ENCODE measurements at places on chromosomes 3 and 15.

GRCh38 chr3:183975981-183976662, 41.6 kb downstream of the ABCC5 start:
- DNase-seq = no peak

DNA sequence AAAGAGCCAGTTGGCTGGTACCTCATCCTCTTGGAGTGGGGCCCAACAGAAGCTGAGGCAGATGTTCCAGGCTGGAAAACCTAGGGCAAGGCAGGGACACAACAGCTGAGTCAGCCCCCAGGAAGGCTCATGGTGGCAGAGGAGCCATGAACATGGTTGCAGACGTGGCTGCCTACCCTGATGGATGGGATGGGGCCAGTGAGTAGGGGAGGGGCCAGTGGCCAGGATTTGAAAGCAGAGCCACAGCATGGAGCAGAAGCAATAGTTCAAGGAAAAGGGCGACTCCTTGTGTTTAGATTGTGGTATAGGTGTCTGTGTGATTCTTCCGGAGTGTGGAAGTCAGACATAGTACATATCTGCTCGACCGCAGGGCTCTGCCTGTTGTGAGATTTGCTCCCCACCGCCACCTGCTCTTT, 24.2 kb downstream of the PXYLP1 start:
- no peak for DNase-seq

DNA sequence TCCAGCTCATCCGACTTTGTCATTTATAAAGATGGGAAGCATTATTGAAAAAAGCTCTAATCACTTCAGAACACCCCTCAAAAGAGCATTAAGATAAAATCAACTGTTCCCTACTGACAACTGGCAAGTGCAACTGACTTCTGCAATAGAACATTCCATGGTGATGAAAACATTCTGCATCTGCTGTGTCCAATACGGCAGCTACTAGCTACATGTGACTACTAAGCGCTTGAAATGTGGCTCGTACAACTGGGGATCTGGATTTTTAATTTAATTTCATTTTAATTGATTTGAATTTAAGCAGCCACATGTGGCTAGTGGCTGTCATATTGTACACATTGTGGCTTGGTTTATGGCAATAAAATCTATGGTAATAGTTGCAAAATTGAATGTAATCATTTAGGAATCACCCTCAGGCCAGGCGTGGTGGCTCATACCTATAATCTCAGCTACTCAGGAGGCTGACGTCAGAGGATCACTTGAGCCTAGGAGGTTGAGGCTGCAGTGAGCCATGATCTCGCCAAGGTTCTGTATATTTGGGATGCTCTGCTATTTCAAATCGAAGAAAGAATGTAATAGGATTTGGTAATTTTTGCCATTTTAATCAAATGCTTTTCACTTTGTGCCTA, 390.3 kb downstream of the GABRB3 start:
- DNase-seq = no peak

DNA sequence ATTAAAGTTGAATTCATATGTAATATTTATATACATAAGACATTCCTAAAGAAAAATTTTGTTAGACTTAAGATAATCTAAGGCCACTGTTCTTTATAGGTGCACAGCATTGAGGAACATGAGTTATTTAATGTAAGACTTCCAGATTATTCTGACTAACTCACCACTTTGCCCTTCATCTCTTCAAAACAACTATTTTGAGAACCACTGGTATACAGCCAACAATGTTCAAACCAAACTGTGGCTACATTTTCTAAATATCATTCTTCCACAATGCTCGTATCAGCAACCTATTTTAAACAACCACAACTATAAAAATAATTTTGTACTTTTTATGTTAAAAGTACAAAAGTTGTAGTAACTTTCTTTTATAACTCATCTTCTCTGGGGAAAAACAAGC, 199.8 kb upstream of the ALCAM start:
- DNase-seq = no peak

DNA sequence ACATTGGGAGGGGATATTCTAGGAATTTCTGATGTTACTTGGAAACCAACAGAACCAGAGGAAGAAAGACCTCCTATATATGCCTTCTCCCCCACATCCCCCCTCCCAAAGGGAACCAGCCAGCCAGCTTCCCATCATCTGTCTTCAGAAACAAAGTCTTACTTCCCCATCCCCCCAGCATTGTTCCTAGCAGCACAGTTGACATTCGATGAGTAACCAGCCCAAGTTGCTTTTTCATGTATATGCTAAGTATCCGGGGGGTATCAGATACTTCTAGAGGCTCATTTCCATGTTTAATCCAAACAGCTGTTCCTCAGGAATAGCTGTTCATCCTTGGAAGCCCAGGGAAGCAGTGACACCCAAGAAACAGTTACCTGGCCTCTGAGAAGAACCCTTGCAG, 16.0 kb downstream of the RMDN3 start:
- no peak for DNase-seq

DNA sequence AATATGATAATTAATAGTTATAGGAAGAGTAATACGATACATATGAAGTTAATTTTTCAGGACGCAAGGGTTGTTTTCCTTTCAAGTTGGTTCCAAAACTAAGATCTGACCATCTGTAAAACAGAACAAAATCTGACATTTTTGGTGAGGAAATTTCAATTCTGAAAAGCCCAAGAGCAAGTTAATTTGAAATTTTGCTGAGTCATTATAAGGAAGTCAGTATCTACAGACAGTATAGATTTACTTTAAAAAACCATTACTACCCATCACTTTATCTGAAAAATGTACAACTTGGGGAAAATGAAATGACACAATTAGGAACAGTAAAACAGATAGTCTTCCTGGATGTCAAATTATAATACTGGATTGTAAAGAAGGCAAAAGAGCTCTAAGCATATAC, 12.5 kb downstream of the INTS14 start:
- no peak for DNase-seq

DNA sequence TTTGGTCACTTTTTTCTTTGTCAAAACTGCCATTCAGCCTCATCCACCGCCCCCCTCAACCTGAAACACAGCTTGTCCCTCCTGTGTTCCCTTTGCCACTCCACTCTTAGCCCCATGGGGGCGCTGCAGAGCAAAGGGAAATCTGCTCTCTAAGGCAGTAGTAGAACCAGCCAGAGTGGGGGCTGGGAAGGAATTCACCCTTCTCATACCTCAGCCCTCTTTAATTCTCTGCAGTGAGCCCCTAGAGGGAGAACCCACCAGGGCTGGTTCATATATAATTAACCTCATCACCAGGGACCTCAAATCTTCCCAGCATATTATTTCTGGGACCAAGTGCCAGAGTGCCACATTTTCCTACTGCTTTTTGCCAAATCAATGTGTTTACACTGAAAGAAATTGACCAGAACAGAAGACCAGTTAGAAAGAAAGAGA, 2.8 kb upstream of the BCL6 start:
- DNase-seq = peak; percentile 87

GRCh38 chr3:189267981-189268613, 96.3 kb downstream of the TPRG1 start:
- no peak for DNase-seq

DNA sequence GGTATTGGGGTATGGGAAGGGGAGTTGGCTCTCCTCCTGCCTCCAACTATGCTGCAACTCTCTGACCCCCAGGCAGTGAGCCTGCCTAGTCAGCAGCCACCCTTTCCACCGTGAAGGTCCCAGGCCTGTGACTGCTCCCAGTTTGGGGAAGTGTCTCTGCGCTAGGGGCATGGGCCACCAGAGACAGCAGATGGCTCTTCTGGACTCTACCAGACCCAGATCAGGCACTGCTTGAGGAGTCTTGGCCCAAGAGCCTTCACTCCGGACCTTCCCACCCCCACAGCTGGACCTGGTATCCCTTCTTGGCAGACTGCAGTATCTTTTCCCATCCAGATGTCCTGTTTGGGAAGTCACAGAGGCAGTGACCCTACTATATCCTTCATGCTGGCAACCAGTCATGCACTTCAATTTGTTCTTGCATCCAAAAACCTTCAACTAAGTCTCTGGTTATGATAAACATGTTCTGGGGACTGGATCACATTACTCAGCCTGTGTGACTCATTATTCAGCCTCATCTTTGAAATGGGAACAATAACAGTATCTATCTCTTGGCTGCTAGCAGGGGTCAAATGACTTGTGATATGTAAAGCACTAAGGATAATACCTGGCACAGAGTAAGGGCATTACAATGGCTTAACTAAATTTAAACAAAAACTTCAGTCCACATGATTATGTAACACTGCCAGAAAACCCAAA, 62.7 kb downstream of the POMGNT2 start:
- DNase-seq = no peak

GRCh38 chr3:155293516-155293915, at the start of gene STRIT1:
STRIT1 (minus strand) TSS chr3:155293683.
- no peak for DNase-seq

DNA sequence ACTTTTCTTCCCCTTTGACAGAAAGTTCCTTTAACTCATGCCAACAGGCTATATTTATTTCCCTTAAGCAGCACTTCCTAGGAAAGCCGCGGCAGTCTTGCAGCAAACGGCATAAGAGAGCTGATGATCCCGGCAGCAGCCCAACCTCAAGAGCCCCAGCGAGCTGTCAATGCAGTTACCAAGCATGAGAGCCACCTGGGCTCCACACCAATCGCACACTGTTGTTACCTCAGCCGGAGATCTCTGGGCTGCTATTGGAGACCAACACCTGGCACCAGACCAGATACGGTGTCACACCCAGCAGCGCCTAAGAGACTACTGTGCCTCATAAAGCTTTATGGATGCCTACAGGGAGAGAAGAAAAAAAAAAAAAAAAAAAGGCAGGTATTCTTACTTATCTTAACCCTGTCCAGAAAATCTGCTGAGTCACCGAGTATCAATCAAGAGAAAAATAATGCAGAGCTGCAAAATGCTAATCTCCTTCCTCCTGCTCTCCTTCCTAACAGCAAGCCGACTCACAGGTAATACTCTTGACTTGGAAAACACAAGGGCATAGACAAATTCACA, 11.7 kb downstream of the ABCC5 start:
- DNase-seq = no peak

- no peak for DNase-seq
Observed at GRCh38 chr3:176296066-176296597, 901.1 kb downstream of the TBL1XR1 start.

GRCh38 chr15:90701048-90701447, 16.1 kb upstream of the BLM start:
- DNase-seq = no peak

DNA sequence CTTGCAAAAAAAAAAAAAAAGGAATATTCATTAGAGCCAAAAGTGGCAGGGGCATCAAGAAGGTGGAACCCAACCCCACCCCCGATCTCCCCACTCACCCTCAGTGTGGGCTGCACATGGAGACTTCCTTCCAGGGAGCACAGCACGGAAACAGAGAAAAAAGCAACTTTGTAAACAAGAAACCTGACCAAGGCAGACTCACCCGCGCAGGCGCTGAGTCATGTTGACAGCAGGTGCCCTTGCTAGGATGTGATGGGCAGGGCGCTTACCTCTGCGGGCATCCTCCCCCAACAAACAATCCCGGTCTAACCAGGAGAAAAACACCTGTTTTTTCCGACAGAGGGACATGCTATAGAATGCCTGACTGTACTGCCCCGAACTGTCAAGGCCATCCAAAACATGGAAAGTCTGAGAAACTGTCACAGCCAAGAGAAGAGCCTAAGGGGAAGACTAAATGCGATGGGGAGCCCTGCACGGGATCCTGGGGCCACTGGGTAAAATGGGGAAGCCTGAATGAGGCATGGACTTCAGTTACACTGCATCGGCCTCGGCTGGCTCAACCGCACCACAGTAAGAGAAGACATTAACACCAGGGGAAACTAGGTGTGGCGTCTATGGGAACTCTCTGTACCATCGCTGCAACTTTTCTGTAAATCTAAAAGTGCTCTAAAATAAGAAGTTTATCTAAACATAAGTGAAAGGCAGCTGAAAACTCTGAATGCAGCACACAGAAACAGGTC, 66.7 kb upstream of the GATA2 start:
- DNase-seq = no peak

DNA sequence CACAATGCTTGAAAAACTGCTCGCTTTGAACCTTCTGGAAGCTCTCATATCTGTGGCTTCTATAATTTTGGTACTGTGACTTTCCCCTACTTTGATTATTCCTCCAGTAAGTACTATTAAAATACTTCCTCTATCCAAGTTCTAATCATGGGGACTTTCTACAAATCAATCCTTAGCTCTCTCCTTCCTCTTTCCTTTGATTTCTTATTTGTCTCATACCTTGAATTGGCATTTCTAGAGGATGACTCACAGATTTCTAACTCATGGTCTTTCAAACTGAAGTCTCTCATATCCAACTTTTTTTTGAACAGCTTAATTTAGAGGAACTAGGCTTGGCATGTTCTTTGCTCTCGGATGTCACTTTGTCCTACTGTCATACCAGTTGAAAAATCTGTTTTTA, 241.8 kb downstream of the TBC1D5 start:
- no peak for DNase-seq

GRCh38 chr3:87268646-87269211, 7.7 kb downstream of the POU1F1 start:
- DNase-seq = no peak

DNA sequence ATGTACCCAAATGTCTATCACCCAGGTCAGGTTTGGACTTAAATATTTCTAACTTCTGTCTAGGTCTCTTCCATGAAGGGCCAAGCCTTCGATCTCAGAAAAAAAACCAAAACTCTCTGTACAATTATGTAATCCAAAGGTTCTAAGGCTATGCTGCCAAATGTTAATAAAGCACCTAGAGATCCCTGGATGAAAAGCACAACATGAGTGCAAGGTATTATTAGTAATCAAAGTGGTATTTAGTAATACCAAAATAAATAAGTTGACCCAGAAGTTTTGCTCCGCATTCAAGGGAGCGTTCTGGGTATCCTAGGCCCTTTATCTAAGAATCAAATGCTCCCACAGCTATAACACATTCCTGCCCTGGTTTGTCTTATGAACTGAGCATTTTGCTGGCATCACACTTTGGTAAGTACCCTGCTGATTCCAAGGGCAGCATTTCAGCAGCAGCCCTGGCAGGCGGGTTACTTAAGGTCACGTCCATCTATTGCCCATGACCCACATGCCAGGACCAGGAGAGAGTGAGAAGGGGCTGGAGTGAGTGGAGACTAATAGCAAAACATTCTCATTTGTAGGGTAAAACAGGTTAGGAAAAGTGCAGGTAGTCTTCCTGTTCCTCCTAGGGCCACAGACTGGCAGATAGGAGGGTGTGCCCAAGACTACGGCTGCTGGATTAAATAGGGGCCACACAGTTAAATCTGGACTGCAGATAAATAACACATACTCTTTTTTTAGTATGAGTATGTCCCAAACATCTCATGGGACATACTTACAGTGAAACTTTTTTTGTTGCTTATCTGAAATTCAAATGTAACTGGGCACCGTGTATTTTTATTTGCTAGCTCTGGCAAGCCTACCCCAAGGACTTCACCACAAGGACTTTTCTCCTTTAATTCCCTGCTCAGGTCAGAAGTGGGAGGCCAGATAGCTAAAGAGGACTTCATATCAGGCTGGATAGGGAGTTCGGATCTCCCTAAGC, 76.0 kb upstream of the SNRK start:
- DNase-seq = no peak

GRCh38 chr3:150635526-150635925, 32.4 kb downstream of the SELENOT start:
- no peak for DNase-seq

- no peak for DNase-seq
Observed at GRCh38 chr3:4724051-4724629, 231.0 kb downstream of the ITPR1 start.

GRCh38 chr3:134863915-134864314, 68.9 kb downstream of the EPHB1 start:
- no peak for DNase-seq

Measured in stimulated activated CD4-positive, alpha-beta T cell treated with anti-CD3 and anti-CD28 coated beads, Interleukin-4, amount 100 ng/mL, for 4 hours (primary cell).